ENCODE measurements at places on chromosomes 5 and 9. TPM values are rescaled to one million over a fixed set of nuclear protein-coding genes. Genes with fewer than 3 reads are reported as not detected.

GRCh38 chr5:171863935-171864334 is 78.3 kb downstream of the SMIM23 start:
- H3K4me1 ChIP-seq, result no peaks in the 10 kb centered on the region
- no peak overlapping the region for H3K4me3 ChIP-seq
- H3K27me3 ChIP-seq, result no peaks in the 10 kb centered on the region
- H3K27ac ChIP-seq, result no peak overlapping the region

- no peaks in the 10 kb centered on the region for H3K36me3 ChIP-seq
- no peak for DNase-seq
- H3K27ac ChIP-seq, result no peak overlapping the region
- no peak overlapping the region for H3K4me3 ChIP-seq
- no peaks in the 10 kb centered on the region for H3K4me1 ChIP-seq
- H3K27me3 ChIP-seq, result no peaks in the 10 kb centered on the region
Measured at GRCh38 chr9:10479172-10479571, 133.6 kb downstream of the PTPRD start.

GRCh38 chr9:23636199-23636598 is 189.8 kb downstream of the ELAVL2 start:
- no peak overlapping the region for H3K4me3 ChIP-seq
- no peaks in the 10 kb centered on the region for H3K4me1 ChIP-seq

DNA sequence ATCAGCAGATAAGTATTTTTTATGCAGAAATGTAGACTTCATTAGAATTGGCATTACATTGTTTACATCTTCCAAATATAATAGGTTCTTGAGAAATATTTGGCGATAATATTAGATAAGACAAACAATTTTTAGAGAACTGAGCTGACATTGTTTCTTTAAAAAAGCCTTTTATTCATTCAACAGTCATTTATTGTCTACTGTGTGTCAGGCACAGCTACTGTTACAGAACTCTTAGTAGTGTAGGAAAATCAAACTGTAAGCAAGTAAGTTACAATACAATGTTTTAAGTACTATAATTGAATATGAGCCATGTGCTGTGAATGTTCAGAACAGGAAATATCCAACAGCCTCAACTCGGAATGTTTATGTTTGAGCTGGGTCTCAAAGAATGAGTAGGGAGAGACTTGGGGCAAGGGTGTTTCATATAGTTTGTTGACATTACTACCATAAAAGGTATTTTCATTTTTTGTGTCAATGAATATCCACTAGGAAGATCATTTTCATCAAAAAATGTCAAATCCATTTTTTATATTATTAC is 114.0 kb downstream of the CDC42SE2 start:
- H3K4me1 ChIP-seq, result peaks cover 48% of the 10 kb centered on the region
- no peak for DNase-seq
- H3K27me3 ChIP-seq, result no peaks in the 10 kb centered on the region

DNA sequence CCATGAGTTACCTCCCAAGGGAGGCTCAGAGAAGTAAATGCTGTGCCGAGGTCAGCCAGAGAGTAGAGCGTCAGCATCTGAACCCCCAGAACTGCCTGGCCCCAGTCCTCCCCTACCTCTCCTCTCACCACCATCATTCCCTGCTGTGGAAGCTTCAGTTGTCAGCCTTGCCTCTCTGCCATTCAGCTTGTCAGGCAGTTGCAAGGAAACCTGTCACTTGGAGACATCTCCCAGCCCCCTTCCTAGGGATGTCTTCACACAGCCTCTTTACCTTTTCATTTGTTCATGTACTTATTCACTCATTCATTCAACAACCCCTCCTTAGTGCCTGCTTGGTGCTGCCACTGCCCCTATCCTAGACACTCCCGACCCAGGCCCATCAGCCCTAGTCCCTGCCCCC is 2.1 kb downstream of the RGS14 start:
- no peak overlapping the region for H3K27ac ChIP-seq
- H3K27me3 ChIP-seq, result no peaks in the 10 kb centered on the region
- no peak for DNase-seq
- H3K4me3 ChIP-seq, result no peak overlapping the region
- H3K4me1 ChIP-seq, result peaks cover 53% of the 10 kb centered on the region

ZNF483 gene
- total RNA-seq, result 8.2 TPM

CDH9 gene
- not detected for total RNA-seq

ANXA1 gene
- 627 TPM for total RNA-seq

DNA sequence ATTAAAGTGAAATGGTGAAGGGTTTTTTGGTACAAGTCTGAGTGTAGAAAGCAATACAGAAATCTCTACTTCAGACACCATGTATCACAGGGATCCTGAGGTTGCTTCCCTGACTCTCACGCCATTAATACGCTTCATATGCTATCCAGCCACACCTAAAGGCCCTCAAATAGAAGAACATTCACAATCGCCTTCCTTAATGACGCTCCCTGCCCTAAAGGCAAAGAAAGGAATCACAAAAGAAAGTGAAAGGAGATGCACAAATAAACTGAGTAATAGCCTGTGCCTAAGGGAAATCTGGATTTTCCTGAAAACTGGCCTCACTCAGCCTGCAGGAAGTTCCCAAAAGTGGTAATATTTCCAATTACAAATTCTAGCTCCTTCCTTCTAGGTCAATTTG is 1002.7 kb upstream of the DMAC1 start:
- no peaks in the 10 kb centered on the region for H3K36me3 ChIP-seq
- H3K27me3 ChIP-seq, result no peaks in the 10 kb centered on the region
- no peak overlapping the region for H3K4me3 ChIP-seq
- H3K27ac ChIP-seq, result no peak overlapping the region
- no peaks in the 10 kb centered on the region for H3K4me1 ChIP-seq

PCDHB12 gene
- 6.3 TPM for total RNA-seq

RALGPS1 gene
- 41.0 TPM for total RNA-seq

DNA sequence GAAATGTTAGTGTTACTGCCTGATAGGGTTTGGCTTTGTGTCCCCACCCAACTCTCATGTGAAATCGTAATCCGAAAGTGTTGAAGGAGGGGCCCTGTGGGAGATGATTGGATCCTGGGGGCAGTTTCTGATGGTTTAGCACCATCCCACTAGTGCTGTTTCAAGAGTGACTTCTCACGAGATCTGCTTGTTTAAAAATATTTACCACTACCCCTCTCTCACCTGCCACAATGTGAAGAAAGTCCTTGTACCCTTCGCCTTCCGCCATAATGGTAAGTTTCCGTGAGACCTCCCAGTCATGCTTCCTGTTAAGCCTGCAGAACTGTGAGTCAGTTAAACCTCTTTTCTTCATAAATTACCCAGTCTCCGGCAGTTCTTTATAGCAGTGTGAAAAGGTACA is 2.6 kb upstream of the RFX3 start:
- H3K27ac ChIP-seq, result peak overlapping the region; percentile 14
- DNase-seq, result no peak
- no peaks in the 10 kb centered on the region for H3K36me3 ChIP-seq
- H3K4me3 ChIP-seq, result peak overlapping the region; percentile 7

GRCh38 chr5:74538206-74538661 is 102.3 kb downstream of the ENC1 start:
- no peaks in the 10 kb centered on the region for H3K36me3 ChIP-seq
- no peaks in the 10 kb centered on the region for H3K27me3 ChIP-seq
- H3K4me3 ChIP-seq, result no peak overlapping the region
- no peak for DNase-seq
- H3K4me1 ChIP-seq, result peaks cover 8% of the 10 kb centered on the region

- H3K4me3 ChIP-seq, result no peak overlapping the region
- no peaks in the 10 kb centered on the region for H3K36me3 ChIP-seq
- no peaks in the 10 kb centered on the region for H3K27me3 ChIP-seq
Measured at GRCh38 chr9:89915187-89915586, 310.4 kb downstream of the GADD45G start.

DNA sequence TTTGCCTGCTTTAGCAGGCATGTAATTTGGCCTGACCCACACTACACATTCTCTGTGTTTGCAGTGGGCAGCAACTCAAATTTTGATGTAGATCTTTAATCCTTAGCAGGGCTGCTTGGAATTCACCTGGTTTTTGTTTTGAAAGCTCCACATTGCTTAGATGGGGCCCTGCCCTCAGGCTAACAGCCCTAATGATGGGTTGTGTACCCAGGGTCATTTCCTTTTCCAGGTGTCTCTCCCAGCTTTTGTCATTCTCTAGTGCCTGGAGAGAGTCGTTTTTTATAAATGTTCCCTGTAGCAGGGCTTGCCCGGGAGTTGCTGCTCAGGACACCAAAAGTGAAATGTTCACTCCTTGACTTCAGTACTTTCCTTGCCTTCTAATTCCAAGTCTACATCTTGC is 126.3 kb downstream of the TRIO start:
- H3K36me3 ChIP-seq, result no peaks in the 10 kb centered on the region
- no peak for DNase-seq
- H3K27me3 ChIP-seq, result no peaks in the 10 kb centered on the region
- H3K27ac ChIP-seq, result no peak overlapping the region

Data from upper lobe of left lung (tissue), 6 donors.